ENCODE measurements at places on chromosomes 11 and 22. TPM values are rescaled to one million over a fixed set of nuclear protein-coding genes. Genes with fewer than 3 reads are reported as not detected.

- H3K4me1 ChIP-seq, result peaks cover 12% of the 10 kb centered on the region
- H3K27me3 ChIP-seq, result no peaks in the 10 kb centered on the region
- peak overlapping the region; percentile 43 for H3K27ac ChIP-seq
- peak overlapping the region; percentile 87 for H3K4me3 ChIP-seq
- peaks cover 2% of the 10 kb centered on the region for H3K36me3 ChIP-seq
Observed at GRCh38 chr11:68750195-68751003, 921 bp downstream of the TESMIN start.

DNAJB7 gene
- not detected for total RNA-seq

- no peak for DNase-seq
- H3K27ac ChIP-seq, result no peak overlapping the region
- no peaks in the 10 kb centered on the region for H3K27me3 ChIP-seq
- peaks cover 13% of the 10 kb centered on the region for H3K4me1 ChIP-seq
- H3K36me3 ChIP-seq, result no peaks in the 10 kb centered on the region
Observed at GRCh38 chr11:17272801-17273200, 3.7 kb upstream of the NUCB2 start.

RNASEH2C gene
- 34.3 TPM for total RNA-seq

C22orf15 gene
- 0.81 TPM for total RNA-seq

GRCh38 chr22:32052936-32053791, 10.1 kb downstream of the SLC5A1 start:
- H3K27ac ChIP-seq, result no peak overlapping the region
- peaks cover 6% of the 10 kb centered on the region for H3K36me3 ChIP-seq
- H3K27me3 ChIP-seq, result peaks cover 35% of the 10 kb centered on the region

C11orf65 gene
- total RNA-seq, result 1.7 TPM

DNA sequence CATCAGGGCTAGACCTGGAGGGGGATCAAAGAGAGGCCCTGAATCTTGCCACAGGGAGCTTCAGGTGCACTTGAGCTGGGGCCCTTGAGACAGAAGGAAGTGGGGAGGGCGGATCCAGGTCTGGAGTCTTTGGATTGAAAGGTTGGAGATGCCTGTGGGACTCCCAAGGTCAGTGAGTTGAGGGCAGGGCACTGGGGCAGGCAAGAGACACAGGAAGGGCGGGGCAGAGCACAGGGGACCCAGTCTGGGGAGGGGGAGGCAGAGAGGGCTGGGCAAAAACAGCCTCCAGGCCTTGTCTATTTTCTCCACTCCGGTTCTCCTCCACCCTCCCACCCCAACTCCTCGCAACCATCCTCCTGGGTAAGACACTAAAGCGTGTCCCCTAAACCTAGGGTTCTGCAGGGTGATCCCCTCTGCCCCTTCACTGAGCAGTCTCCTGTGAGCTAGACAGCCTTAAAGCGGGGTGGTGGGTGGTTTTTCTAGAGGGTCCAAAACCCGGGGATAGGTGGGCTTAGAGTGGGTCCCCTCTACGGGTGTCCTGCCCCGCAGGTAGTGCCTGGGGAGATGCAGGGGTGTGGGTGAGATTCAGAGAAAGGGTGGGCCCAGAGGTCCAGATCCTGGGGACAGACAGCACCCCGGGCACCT, 38.6 kb upstream of the CELSR1 start:
- H3K27ac ChIP-seq, result peak overlapping the region; percentile 89
- peaks cover 2% of the 10 kb centered on the region for H3K36me3 ChIP-seq
- peaks cover 21% of the 10 kb centered on the region for H3K4me1 ChIP-seq
- no peaks in the 10 kb centered on the region for H3K27me3 ChIP-seq
- peak overlapping the region; percentile 86 for H3K4me3 ChIP-seq

- H3K4me1 ChIP-seq, result peaks cover 20% of the 10 kb centered on the region
- peak overlapping the region; percentile 36 for H3K4me3 ChIP-seq
- peak overlapping the region; percentile 84 for H3K27ac ChIP-seq
- H3K36me3 ChIP-seq, result no peaks in the 10 kb centered on the region
Observed at GRCh38 chr11:116879800-116880625, 42.6 kb upstream of the APOA1 start.

GRCh38 chr11:83612891-83613766, 327.0 kb upstream of the CCDC90B start:
- H3K27me3 ChIP-seq, result no peaks in the 10 kb centered on the region
- no peak overlapping the region for H3K27ac ChIP-seq
- no peak overlapping the region for H3K4me3 ChIP-seq
- no peaks in the 10 kb centered on the region for H3K4me1 ChIP-seq
- H3K36me3 ChIP-seq, result no peaks in the 10 kb centered on the region

GRCh38 chr11:124886476-124886875, 11.2 kb downstream of the ROBO4 start:
- H3K4me1 ChIP-seq, result peaks cover 2% of the 10 kb centered on the region
- no peak overlapping the region for H3K27ac ChIP-seq
- peaks cover 42% of the 10 kb centered on the region for H3K27me3 ChIP-seq
- no peak for DNase-seq
- peaks cover 4% of the 10 kb centered on the region for H3K36me3 ChIP-seq
- H3K4me3 ChIP-seq, result no peak overlapping the region

GRCh38 chr11:115911613-115912346, 407.6 kb upstream of the CADM1 start:
- H3K4me1 ChIP-seq, result no peaks in the 10 kb centered on the region
- no peak for DNase-seq
- no peak overlapping the region for H3K27ac ChIP-seq
- no peaks in the 10 kb centered on the region for H3K36me3 ChIP-seq

GRCh38 chr11:94032066-94032465, 10.9 kb downstream of the HEPHL1 start:
- peaks cover 3% of the 10 kb centered on the region for H3K36me3 ChIP-seq
- H3K27me3 ChIP-seq, result peaks cover 4% of the 10 kb centered on the region
- no peak for DNase-seq
- no peaks in the 10 kb centered on the region for H3K4me1 ChIP-seq

TSPAN32 gene
- total RNA-seq, result 65.7 TPM

Measured in T-helper 17 cell (primary cell).